ENCODE measurements at places on chromosomes 2 and 18. TPM values are rescaled to one million over a fixed set of nuclear protein-coding genes. Genes with fewer than 3 reads are reported as not detected.

DNA sequence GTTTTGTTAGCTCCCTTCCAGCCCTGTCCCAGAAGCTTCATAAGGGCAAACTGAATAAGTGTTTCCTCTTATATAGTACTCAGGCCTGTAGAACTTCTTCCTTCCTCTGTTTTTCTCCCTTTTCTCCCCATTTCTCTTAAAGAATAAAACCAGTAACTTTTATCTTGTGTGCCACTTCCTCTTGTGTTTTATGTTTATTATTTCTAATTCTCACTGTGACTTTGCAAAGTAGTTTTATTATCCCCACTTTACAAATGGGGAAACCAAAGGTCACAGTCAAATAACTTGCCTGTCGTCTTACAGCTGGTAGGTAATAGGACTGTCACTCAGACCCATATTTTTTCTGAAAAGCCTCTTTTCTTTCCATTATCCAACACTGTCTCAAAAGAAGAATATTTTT is 42.4 kb downstream of the RBBP8 start:
- no peak for DNase-seq

DNA sequence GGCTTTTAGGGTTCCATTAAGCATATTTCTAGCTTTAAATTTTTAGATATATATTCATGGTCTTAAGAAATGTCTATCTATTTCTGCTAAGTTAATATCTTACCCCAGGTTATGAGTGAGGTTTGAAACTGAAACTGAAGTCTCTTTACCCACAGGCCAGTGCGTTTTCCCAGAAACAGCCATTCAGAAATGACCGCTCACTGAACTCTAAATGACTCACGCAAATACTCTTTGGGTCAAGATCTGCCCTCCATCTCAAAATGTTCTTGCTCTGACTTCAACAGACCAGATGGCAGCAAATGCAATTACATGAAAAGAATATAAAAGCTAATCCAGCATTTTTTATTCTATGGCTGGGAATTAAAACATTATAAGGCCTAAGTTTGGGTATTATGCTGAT is 315.2 kb downstream of the TDRD15 start:
- DNase-seq = no peak

Gene CRYBA2
- 2.4 TPM for total RNA-seq

GRCh38 chr2:56026828-56027227 is 103.2 kb upstream of the EFEMP1 start:
- no peak for DNase-seq

DNA sequence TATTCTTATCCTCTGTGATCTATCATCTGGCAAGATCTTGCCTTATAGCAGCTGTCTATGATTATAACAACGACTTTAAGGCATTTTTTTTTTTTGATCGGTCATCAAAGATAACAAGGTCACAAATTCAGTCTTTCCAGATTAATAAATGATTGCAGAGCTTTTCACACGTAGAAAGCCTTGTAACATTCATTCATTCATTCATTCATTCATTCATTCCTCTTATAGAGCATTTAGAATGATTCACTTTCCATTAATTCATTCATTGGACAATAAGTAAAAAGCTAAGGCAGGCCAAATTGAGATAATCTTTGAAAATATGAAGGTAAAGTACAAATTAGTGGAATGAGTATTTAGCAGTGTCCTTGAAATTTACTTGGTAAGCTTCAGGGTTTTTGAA is 223.7 kb downstream of the NUP35 start:
- no peak for DNase-seq

GRCh38 chr2:183283209-183283608 is 159.0 kb downstream of the NUP35 start:
- no peak for DNase-seq

DNA sequence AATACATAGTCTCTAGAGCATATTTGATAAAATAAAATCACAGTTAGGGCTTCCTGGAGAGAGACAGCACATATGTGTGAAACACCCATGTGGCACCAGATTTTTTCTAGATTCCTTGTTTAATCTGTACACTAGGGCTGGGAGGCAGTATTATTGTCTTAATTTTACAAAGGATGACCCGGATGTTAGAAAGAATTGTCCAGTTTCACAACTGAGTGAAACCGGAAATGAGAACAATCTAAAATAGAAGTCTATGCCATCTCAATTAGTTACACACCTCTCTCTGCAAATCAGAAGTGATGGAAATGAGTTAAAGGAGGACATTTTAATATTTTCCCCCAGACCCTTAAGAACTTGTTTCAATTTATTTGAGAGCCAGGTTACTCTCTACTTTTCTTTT is 463.7 kb upstream of the DSEL start:
- DNase-seq = no peak

Gene FEV
- total RNA-seq = not detected

GRCh38 chr18:68840554-68841263 is 42.8 kb downstream of the CCDC102B start:
- DNase-seq = no peak

Gene CPS1
- total RNA-seq = 31.2 TPM

- peak; percentile 55 for DNase-seq
Observed at GRCh38 chr2:163692611-163693482, 43.0 kb downstream of the FIGN start.

Gene SPC25
- total RNA-seq = 22.4 TPM

GRCh38 chr2:35522450-35522849 is 833.1 kb upstream of the CRIM1 start:
- DNase-seq = peak; percentile 46

- DNase-seq = no peak
Observed at GRCh38 chr18:63677500-63678225, 16.0 kb upstream of the SERPINB3 start.

Gene BUB1
- total RNA-seq = 118 TPM

DNA sequence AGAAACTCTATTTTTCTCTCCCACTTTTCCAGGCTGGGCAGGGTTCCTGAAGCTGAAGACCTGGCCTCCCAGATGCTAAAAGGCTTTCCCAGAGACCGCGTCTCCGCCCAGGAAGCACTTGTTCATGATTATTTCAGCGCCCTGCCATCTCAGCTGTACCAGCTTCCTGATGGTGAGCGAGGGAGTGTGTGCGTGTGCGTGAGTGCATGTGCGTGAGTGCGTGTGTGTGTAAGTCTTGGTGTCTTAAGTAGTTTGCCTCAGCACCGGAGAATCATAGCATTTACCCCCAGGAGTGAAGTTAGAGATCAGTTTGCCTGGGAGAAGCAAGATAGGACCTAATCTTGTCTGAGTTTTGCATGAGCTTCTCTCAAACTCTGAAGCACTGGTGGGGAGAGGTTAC is 73.7 kb downstream of the CDK15 start:
- no peak for DNase-seq

Gene IL37
- total RNA-seq = not detected

- no peak for DNase-seq
Observed at GRCh38 chr2:236939721-236940231, 145.9 kb upstream of the COPS8 start.

DNA sequence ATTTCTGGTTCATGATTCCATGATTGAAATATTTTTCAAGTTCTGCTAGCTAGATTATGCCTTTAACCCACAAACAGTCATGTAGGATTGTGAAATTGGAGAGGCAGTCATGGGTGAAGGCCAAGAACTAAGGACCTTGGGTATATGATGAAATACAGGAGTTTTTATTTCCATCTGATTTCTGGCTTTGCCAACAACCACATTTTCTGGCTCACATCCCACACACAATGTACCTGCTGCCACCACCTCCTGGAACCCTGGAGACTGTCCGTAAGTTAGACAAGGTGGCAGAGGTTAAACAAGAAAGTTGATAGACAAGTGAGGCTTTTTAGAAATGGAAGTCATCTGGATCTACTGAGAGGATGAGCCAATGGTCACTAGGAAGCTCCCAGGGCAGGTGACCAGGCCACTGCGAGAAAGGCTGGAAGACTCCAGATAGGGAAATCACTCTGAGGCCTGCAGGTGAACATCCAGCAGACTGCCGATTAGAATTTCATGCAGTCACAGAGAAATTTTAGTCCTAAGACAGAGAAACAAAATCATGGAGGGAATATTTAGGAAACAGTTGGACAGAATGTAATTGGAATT is 402.0 kb downstream of the ALK start:
- DNase-seq = no peak

DNA sequence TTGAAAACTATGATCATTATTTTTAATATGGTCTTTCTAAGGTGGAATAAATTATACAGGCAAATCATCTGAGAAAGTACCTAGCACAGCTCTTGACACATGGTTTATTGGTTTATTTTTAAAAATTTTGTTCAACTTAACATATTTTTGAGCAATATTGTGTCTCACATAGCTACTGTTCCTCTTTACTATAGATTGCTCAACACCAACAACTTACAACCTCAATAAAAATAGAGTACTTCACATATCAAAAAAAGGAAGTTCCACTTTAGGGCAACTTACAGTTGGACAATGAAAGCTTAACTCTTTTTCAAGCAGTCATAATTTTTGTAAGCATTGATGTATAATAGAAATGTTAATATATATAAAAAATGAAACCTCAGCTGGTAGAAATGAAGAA is 440.9 kb upstream of the UBE2E3 start:
- DNase-seq = no peak

Gene HOXD1
- 0.18 TPM for total RNA-seq

DNA sequence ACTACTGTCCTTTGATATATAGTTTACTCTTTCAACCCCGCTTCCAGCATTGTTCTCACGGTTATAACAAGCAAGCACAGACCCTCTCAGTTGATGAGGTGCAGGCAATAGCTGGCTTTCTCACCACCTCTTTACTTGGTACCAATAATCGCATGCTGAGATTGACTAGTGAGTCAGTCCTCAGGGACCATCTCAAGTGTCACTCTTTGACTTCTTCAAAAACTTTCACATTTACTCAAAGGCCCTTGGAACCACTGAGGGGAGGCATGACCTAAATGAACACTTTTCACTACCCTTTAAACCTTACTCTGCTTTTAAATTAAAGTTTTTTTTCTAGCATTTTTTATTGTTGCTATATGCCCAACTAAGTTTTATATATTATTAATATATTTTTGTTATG is 101.8 kb downstream of the DAW1 start:
- DNase-seq = no peak

- DNase-seq = peak; percentile 97
Observed at GRCh38 chr2:58448065-58448507, 207.0 kb upstream of the FANCL start.

DNA sequence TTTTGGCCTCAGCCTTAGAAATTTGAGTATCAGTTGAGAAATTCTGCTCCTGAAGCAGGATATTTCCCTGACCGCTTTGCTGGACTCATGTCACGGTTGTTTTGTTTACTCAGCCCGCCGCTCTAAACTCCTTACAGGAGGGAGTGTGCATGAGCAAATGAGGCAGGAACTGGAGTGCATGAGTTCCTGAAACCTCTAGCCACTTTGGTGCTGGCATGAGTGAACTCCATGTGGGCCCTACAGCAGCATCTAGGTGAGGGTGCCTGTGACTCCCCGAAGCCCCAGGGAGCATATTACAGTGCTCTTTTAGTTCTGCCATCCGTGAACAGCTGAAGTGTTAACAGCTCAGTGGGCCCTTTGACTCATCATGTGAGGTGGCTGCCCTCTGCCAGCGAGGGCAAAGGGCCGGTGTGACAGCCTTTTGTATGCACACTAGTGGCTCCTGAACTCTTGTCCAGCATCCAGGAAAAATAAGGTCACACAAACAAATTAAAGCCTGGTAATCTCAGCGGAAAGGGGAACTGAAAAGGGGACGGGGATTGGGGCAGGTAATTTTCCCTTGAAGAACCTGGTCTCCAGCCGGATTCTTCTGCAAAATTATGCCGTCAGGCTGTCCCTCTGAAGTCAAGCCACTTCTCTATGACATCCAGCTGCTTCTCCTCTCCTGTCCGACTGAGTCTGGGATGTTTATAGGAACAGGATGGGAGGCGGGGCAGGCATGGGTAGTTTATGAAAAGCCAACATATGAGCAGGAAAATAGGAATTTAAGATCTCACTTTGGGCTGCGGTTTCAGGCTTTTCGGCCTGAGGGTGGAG is 1668.7 kb downstream of the SUCLG1 start:
- peak; percentile 42 for DNase-seq

Gene UGT1A4
- not detected for total RNA-seq

DNA sequence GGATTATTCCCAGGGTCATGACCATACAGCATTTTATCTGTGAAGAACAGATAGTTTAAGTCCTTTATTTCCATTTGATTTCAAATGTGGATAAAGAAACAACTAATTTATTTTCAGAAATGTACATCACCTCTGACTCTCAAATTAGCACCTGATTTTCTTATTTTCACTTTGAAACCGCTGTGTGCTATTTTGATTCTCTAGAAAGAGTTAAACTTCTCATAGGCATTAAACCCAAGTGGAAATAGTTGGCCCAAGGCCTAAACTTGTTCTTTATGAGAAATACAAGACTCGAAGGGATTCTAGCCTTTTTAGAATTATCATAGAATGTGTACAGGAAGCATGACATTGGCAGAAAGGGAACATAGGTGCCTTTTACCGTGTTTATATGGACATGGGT is 41.5 kb upstream of the LTBP1 start:
- no peak for DNase-seq

DNA sequence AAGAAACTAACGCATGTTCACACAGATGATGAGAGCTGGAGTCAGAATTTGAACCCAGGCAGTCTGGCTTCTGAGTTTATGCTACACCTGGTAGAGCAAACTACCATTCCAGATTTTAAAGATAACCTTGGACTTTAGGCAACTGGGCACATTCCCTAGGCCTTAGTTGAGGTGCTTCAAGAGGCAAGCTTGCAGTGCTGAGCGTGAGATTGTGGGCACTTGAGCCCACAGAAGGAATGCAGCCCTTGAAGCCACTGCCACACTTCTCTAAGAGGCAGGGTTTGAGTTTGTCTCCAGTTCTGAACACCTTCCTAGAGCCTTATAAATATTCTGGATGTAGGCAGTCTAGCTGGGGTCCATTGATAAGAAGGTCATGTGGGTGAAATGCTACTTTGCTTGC is 216.1 kb upstream of the SLC14A2 start:
- DNase-seq = no peak

GRCh38 chr2:196162586-196163175 is 8.7 kb downstream of the STK17B start:
- no peak for DNase-seq

GRCh38 chr2:28949617-28950305 is 31.3 kb upstream of the TOGARAM2 start:
- DNase-seq = peak; percentile 61

DNA sequence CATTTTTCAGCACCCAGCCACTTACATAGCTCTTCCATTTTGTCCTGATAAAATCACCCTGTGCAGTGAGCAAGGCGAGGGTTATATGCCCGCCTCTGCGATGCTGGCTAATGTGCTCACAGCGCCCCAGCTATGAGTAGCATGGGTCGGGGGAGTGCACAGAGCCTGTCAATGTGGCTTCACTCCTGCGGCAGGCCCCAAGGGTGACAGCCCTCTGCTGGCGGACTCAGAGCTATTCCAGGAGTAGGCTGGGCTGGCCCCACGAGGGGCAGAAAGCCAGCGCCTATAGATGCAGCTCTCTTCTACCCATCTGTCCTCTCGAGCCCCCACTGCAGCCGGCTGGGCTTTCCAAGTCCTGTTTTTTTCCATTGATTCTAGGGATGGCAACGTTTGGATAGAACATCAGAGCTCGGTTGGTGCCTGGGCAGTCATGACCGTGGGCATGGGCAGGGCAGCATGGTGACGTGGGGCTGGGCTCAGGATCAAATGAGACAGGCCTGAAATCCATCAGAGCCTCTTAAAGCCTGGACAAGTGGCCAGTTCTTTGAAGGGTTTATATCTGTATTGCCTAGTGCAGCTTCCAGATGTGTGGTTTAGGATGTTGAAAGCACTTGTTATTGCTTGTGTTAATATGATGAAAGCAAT is 134.7 kb downstream of the MCFD2 start:
- DNase-seq = peak; percentile 93

Gene FAM237A
- total RNA-seq = not detected

- no peak for DNase-seq
Observed at GRCh38 chr2:170323743-170324142, 145.8 kb downstream of the MYO3B start.

Gene DPP10
- 8.2 TPM for total RNA-seq

Gene DSG2
- 112 TPM for total RNA-seq

Data from endodermal cell (in vitro differentiated cells).